NK-92 treated with Interleukin-12 subunit alpha and Interleukin-12 subunit beta, amount 100 ng/mL, for 24 hours (cell line): ENCODE measurements at places on chromosomes 4 and X.

DNA sequence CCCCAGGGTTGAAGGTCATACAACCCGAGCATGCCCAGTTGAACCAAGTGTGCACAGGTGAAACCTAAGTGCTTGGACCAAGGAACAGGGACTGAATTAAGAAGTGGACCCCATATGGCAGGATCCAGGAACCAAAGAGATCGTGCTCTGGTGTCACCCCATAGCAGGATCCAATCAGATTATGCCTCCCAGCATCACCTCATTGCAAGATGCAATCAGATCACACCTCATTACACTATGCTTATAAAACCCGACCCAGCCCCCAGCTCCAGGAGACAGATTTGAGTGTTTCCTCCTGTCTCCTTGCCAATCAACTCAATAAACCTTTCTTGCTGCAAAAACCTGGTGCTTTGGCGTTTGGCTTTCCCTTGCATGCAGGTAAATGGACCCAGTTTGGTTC is 37.6 kb downstream of the EFHC2 start:
- DNase-seq, result no peak

DNA sequence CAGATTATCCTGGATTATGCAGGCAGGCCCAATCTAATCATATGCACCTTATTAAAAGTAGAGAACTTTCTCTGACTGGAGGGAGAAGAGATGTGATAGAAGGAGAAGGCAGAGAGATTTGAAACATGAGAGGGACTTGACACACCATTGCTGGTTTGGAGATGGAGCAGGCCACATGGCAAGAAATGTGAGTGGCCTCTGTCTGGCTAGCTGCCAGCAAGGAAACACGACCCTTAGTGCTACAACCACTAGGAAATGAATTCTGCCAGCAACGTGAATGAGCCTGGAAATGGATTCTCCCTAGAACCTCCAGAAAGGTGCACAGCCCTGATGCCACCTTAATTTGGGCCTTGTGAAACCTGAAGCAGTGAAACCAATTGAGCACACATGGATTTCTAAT is 79.5 kb upstream of the MBNL3 start:
- no peak for DNase-seq

DNA sequence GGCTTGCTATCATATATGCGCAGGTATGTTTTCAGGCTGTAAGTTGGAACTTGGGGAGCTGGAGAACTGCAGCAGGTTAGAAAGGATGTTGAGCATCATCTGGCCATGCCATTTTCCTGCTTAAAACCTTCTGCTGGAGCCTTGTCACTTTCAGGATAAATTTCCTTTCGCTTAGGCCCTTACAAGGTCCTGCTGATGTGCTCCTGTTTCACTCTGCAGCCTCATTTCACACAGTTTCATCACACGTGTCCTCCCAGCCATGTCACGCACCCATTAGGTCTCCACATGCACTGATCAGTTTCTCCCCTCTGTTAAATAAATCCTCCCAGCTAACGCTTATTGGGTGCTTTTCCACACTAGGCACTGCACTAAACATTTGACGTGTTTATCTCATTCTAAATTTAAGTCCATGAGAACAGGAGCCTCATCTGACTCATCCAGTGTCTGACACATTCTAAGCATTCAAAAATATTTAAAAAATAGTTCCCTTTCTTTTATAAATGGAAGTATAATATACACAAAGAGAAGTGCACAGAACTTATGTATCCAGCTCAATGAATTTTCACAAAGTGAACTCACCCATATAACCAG is 14.5 kb downstream of the SOD3 start:
- no peak for DNase-seq

GRCh38 chr4:33427676-33428075 is 2707.5 kb downstream of the PCDH7 start:
- DNase-seq, result no peak

DNA sequence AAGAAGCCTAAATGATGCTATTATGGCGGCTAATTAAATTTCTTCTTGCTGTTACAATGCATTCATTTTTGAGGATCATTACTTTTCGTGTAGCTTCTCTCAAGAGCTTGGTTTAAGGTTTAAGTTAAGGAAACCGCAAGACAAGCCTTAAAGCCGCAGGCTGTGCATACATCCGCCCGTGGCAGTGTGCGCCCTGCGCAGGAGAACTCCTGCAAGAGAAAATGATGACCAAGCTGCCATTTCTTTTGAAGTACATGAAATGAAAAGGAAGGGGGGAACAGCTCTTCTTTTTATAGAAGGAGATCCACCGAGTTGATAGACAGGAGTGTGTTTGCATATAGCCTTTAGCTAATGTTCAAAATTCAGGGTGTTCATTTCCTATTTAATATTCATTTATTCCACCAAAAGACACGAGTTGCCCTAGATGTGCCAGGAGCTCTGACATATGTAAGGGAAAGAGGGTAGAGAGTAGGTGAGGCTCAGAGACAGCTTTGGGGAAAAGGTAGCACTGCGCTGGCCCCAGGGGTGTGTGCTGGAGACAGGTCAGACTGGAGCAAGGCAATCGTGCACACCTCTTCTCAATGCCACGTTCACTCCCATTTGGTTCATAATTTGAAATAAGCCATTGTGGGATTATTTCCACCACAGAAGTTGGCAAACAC is 112.1 kb upstream of the LDB2 start:
- no peak for DNase-seq

DNA sequence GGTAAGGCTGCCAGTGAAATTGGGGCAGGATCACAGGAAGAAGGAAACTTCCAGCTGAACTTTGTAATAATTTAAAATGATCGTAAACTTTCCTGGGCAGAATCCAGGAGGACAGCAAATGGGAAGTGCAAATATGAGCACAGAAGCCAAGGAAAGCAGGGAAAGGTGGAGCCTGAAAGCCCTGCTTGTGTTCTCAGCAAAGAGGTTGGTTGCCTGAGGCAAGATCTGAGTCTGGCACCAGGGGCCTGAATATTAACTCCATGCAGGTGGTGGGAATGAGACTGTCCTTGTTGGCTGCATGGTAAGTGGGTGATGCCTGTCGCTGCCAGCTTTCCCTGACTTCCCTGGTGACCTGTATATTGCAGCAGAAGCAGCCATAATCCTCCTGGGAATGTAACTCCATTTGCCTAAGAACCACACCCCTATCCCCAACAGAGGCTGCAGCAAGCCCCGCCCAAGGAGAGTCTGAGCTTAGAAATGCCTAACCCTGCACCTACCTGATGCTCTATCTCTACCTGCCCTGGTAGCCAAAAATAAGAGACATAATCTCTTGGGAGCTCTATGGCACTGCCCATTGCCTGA is 132.0 kb upstream of the HDX start:
- no peak for DNase-seq

DNA sequence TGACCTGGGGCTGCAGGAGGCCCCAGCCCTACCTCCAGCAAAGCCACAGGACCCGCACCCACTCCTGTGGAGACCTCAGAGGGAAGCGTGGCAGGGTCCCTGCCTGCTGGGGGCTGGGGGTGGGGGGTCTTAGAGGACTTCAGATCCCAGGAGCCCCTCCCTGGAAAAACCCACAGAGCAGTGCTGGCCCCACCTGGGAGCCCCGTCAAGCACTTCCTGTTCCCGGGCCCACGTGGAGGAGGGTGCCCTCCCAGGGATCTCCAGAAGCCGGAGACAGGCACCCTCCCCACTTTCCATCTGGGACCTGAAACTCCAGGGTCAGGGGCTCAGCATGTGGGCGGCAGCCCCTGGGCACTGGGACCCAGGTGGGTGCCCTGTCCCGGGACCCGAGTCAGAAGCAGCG is 32.0 kb downstream of the TACC3 start:
- no peak for DNase-seq
